ENCODE measurements at places on chromosomes 3 and 15. TPM values are rescaled to one million over a fixed set of nuclear protein-coding genes. Genes with fewer than 3 reads are reported as not detected.

DNA sequence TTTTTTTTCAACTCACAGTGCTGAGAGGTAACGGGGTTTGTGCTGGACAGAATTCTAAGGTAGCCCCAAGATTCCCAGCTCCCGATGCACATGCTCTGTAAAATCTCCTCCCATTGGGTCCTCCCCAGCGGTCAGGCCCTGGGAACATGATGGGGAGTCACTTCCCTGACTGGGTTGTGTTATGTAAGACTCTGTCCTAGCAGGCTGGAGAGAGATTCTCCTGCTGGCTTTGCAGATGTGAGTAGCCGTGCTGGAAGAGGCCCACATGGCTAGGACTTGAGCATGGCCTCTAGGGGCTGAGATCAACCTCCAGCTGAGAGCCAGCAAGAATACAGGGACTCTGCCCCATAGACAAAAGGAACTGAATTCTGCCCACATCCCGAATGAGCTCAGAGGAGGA lies 83.7 kb upstream of the OXTR start:
- DNase-seq: no peak

DNA sequence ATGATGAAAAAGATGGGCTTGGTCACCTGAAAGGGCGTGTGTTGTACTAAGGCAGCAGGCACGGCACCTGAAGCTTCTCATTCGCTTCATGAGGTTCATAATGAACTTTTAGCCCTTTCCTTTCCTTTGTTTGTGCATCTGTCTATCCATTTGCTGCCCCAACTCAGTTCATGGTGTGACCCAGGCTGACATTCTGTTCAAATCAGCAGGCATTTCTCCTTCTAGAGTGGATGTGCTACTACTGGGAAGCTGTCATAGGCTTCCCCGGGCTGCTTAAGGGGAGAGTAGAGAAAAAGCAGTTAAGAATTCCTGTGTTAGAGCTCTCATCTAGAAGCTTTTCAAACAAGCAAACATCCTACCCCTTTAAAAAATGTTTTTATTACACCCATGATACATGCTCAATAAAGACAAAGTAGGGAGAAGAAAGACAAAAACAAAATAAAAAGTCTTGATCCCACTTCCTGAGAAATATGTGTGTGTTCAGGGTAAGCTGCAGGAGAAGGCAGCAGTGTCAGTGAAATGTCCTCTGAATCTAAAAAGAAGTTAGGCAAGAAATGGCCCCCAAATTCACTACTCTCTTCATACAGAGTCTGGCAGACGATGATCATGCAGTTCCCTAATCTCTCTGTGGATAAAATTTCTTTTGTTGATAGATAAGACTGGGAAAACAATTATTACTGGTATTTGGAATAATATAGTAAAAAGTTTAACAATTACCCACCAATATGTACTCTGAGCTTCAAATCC lies 136.9 kb upstream of the PFN2 start:
- no peak for DNase-seq

- no peak for DNase-seq
These were observed 76.1 kb downstream of the LINGO1 start for GRCh38 chr15:77556622-77557021.

GRCh38 chr3:125054062-125054448 lies 1.7 kb downstream of the HEG1 start:
- no peak for DNase-seq

- DNase-seq: no peak
These were observed 1121.5 kb downstream of the NAALADL2 start for GRCh38 chr3:175980486-175981090.

DNA sequence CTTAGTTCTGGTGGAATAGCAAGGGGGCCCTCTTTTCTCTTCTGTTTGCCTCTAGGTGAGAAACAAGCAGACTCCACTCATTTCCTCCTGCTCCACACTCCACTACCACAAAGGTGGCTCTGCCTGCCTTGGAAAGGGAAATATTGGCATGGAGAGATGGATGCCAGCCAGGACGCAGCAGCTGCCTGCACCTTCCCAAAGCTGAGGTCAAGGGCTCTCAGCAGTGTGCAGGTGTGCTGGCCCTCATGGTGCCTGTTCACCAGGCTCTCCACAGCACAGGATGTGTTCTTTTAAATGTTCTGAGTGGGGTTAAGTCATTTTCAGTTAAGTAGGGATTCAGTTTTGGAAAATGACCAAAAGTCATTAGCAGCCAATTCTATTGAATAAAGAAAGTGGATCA lies 211.2 kb upstream of the STRIT1 start:
- no peak for DNase-seq

The GOLGA8J gene
- total RNA-seq: not detected

The MST1R gene
- total RNA-seq: 1.4 TPM
